ENCODE measurements at places on chromosomes 1 and 21.

- DNase-seq = no peak
Measured at GRCh38 chr1:28296401-28297261, 32.2 kb upstream of the MED18 start.

- DNase-seq = no peak
Measured at GRCh38 chr1:85188530-85188929, 12.3 kb downstream of the SYDE2 start.

DNA sequence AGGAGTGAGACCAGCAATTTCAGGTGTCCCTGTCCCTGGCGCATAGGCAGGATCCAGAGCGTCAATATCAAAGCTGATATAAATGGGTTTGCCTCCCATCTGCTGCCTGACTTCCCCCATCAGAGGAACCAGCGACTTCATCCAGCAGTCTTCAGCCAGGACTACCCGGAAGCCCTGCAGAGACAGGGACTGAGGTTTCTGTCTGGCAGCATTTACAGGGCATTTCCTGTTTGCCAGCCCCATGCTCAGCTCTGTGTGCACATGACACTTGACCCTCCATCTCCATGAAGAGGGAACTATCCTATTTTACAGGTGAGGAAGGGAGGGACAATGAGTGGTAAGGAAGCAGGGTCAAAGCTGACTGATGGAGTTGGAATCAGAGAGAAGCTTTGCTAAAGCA lies 7.2 kb downstream of the AGMAT start:
- DNase-seq = no peak

- no peak for DNase-seq
Measured at GRCh38 chr1:180954005-180954800, 41.5 kb downstream of the KIAA1614 start.

GRCh38 chr1:20903437-20903836 lies 116.3 kb upstream of the HP1BP3 start:
- DNase-seq = no peak

DNA sequence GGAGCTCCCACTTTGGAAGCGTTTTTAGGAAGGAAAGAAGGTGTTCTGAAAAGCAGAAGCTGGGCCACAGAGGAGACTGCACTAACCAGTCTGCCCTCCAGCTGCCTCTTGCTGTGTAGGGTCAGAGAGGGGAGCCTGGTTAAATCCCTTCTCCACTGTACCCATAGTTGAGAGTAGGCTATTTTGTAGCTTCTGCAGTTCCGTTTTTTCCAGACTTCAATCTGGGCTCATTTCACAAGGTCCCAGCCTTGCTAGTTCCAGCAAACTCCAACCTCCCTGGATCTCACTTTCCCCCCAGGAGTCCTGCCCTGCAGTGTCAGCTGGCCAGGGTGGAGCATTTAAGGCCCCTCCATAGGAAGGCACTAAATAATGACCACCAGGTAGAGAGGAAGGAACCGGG lies 11.0 kb downstream of the TNN start:
- DNase-seq = no peak

- no peak for DNase-seq
Measured at GRCh38 chr1:115976062-115976920, at the start of gene SLC22A15. Gene SLC22A15 (plus strand): TSS chr1:115976513. CDS start chr1:115976628, 115 bp downstream.

- no peak for DNase-seq
Measured at GRCh38 chr1:2475571-2475970, 518 bp upstream of the PLCH2 start.

DNA sequence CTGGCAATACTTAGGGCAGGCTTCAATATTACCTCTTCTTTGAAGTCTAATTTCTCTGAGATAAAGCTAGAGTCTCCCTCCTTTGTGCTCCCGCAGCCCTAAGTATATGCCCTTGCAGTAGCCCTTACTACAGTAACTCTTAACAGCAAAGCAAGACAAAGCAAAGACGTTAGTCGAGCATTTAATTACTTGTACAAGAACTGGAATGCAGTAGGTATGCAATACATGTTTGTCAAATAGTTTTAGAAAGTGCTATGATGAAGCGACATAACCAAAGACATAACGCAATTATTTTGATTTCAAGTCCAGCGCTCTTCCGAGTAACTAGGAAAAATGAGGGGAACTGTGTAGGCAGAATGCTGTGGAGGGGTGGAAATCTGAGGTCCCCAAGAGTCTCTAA lies 1.6 kb downstream of the P3H1 start:
- DNase-seq = no peak

GRCh38 chr1:89971600-89971999 lies 23.3 kb upstream of the ZNF326 start:
- no peak for DNase-seq

DNA sequence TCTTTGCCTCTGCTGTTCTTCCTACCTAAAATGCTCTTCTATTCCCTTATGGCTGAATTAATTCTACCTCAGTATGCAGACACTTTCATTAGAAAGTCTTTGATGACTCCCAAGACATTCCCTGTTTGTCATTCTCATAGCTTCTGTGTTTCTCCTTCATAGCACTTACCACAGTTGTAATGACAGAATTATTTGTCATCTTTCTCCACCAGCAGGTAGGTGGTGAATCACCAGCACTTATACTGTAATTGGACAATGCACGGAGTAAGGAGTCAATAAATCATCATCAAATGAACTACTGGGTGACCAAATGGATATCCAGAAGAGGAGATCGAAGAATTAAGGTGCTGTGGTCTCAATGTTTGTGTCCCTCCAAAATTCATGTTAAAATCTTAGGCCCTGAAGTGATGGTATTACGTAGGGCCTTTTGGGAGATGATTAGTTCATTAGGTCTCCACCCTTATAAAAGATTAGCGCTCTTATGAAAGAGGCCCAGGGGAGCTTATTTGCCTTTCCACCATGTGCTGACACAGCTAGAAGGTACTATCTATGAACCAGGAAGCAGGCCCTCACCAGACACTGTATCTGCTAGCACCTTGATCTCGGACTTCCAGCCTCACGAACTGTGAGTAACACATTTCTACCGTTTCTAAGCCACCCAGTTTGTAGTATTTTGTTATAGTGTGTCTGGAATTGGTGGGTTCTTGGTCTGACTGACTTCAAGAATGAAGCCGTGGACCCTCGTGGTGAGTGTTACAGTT lies 2.4 kb upstream of the CCT8 start:
- no peak for DNase-seq

GRCh38 chr1:3247521-3248121 lies 178.6 kb downstream of the PRDM16 start:
- no peak for DNase-seq

DNA sequence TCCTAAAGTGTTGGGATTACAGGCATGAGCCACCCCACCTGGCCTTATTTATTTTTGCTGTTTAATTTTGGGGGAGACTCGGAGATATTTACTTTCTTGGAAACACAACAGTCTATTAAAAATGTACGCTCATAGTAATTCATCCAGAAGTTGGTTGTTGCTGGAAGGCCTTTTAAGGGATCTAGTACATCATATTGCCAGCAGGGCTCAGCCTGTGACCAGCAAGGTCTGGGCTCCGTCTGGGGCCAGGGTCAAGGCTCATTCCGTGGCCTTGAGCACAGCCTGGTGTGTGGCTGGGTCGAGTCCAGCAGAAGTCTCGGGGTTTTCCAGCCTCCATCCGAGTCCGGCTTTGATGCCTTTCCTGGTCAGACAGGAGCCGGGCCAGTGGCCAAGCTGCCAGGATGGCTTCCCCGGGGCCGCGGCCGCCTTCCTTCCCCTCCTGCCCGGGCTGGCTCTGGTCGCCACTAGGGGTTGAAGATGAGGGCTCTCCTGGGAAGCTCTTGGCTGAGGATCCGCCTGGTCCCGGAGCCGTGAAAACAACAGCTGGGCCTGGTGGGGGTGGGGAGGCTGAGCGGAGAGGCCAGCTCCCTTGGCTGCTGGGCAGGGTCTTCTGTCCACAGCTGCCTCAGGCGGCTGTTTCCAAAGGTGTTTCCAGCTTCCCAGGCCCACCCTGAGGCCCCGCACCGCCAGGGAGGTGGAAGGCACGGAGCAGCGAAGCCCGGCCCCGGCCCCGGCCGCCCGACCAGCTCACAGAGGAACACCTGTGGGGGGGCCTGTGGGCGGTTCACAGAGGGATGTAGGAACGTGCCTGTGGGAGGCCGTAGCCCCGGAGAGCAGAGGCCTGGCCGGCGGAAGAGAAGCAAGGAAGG lies 5.1 kb upstream of the VWA1 start:
- DNase-seq = no peak

DNA sequence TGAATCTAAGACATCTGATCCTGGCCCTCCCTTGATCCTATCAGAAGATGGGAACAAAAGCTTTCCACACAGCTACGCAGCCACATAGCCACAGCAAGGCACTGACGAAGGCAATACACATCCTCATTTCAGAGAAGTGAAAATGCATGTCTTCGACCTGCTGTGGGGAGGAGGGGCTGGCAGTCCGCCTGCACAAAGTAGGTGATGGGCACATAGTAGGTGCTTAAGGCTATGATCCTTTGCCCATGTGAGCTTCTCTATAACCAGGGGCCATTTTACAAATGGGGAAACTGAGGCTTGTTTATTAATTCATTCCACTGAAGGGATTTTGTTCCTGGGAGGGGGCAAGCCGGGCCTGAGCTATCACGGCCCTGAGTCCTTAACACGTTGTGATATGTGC lies 94.2 kb downstream of the PAX7 start:
- DNase-seq = no peak

GRCh38 chr1:110309767-110310166 lies 29.4 kb upstream of the RBM15 start:
- DNase-seq = no peak

GRCh38 chr1:23185381-23185780 lies 16.7 kb upstream of the LUZP1 start:
- no peak for DNase-seq

- no peak for DNase-seq
Measured at GRCh38 chr1:226223786-226224244, 351 bp downstream of the MIXL1 start.

DNA sequence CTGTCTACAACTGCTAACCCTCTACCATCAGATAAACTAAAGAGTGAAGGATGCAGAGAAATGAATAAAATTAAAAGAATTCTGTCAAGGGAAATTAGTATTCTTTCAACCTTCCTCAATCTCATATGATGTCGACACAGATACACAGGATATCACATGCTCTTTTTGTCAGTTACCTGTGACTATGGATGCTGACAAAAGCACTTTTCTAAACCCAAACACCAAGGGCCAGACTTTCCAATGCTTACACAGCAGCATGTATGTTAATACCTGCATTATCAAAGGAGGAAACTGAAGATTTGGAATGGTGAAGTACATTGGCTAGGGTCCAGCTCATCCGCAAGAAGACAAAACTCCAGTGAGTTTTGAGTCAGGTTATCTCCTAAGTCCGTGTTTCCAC lies 294.0 kb downstream of the SMYD3 start:
- DNase-seq = no peak

DNA sequence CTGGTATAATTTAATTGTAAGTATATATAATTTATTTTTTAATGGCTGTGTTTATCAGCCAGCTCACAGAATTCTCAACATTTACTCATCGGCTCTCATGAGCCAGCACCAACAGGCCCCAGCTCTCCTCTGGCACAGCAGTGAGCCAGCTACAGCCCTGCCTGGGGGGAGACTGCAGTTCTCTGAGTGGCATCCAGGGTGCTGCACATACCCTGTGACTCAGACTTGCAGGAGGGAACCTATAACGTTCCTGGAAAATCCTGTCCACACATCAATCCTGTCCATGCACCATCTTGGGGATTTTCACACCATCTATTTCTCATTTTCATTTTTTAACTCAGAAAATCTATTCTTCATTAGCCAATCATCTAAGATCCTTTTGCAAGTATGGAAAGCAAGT lies 36.5 kb downstream of the FHAD1 start:
- no peak for DNase-seq

- no peak for DNase-seq
Measured at GRCh38 chr1:221740993-221741702, 741 bp downstream of the DUSP10 start.

DNA sequence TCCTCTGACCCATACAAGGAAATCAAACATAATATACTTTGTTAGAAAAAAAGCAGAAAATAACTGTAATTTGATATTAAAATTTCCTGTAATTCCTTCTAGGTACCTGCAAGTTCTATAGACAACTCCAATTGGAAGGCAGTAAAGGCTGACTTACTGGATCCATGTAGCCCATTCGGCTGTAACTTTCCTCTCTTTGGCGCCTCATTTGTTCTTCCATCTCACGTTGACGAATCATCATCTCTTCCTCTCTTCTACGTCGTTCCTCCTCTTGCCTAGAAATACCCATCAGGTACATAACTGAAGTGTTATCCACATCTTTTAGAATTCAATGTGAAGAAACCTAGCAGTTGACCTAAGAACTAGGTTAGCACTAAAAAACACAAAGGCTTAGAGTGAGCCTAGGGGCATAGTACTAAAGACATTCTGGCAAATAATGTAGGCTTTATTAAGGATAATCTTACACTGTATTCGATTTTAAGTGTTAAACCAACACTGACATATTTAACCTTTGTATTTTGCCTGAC lies 5.1 kb downstream of the SFPQ start:
- DNase-seq = no peak

- no peak for DNase-seq
Measured at GRCh38 chr1:19861034-19861433, 21.2 kb upstream of the OTUD3 start.
